Endodermal cell (in vitro differentiated cells): ENCODE measurements at places on chromosomes 12 and 14. TPM values are rescaled to one million over a fixed set of nuclear protein-coding genes. Genes with fewer than 3 reads are reported as not detected.

- H3K27ac ChIP-seq: no peak overlapping the region
- no peaks in the 10 kb centered on the region for H3K27me3 ChIP-seq
- no peaks in the 10 kb centered on the region for H3K4me1 ChIP-seq
- no peak for DNase-seq
Measured at GRCh38 chr14:74669256-74669655, 43.6 kb downstream of the AREL1 start.

GRCh38 chr14:99381688-99382060 is 99.0 kb downstream of the SETD3 start:
- H3K27me3 ChIP-seq: no peaks in the 10 kb centered on the region
- H3K4me3 ChIP-seq: no peak overlapping the region
- H3K4me1 ChIP-seq: no peaks in the 10 kb centered on the region
- no peaks in the 10 kb centered on the region for H3K36me3 ChIP-seq

DNA sequence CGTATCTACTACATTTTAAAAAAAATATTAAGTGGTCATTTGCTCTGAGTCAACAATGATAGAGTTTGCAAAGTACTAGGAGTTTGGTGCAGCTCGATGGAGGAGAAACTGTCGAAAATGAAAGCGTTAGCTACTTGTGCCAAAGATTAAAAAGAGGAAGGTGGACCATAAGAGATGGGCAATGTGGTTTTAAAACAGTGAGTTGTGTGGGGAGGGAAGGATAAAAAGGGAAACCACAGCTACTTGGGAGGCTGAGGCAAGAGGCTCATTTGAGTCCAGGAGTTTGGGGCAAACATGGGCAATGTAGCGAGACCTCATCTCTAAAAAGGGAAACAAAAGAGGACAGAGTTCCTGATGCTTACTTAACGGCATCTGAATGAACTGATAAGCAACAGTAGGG is 18.2 kb upstream of the STRAP start:
- no peak for DNase-seq
- no peaks in the 10 kb centered on the region for H3K27me3 ChIP-seq
- H3K27ac ChIP-seq: no peak overlapping the region
- no peaks in the 10 kb centered on the region for H3K4me1 ChIP-seq
- H3K36me3 ChIP-seq: no peaks in the 10 kb centered on the region

DNA sequence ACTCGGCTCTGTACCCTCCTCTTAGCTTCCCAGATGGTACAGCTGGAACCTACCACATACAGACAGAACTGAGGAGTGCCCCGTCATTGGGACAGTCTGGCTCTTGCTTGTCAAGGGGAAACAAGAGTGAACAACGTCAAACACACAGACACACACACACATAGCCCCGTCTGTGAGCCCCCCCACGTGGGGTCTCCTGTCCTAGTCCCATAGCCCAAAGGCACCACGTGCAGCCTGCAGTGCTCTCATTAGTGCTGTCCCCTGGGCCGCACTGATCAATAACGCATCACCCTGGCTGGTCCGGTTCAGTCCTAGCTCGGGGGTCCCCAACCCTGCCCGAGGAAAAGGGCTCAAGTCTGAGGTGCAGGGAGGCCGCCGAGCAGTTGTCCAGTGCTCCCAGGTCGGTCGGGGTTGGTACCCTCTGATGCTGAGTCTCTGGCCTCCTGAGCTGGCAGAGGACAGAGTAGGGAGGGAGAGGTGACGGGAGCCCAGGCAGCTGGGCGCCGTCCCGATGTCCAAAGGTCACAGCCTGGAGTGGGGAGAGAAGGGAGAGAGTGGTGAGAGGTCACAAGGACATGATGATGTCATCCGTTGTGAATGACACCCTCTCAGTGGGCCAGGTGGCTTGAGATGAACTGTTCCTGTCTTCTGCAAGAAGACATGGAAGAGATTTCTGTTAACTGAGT is 105.4 kb upstream of the NOS1 start:
- no peaks in the 10 kb centered on the region for H3K36me3 ChIP-seq
- DNase-seq: no peak
- no peaks in the 10 kb centered on the region for H3K27me3 ChIP-seq
- H3K27ac ChIP-seq: no peak overlapping the region
- no peak overlapping the region for H3K4me3 ChIP-seq

TMEM119 gene
- total RNA-seq: 0.11 TPM in 1 of 3 replicates, not detected in the others

DNA sequence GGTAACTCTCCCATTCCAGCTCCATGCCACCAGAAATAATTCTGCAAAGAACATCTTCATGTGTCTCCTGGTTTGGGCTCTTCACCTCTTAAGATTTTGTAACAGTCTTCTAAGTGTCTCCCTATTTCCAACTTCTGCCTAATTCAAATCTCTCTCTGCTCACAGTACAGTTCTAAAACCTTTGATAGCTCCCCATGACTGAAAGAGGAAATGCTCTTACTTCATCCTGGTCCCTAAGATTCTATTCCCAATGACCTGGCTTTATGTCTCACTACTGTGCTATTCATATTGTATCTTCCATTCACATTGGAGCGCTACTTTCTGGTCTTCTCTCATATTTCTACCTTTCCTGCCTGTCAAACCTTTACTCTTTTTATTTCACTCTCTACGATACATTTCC is 1.6 kb downstream of the AMN1 start:
- no peaks in the 10 kb centered on the region for H3K36me3 ChIP-seq
- no peaks in the 10 kb centered on the region for H3K4me1 ChIP-seq
- no peak overlapping the region for H3K4me3 ChIP-seq
- H3K27me3 ChIP-seq: no peaks in the 10 kb centered on the region
- H3K27ac ChIP-seq: no peak overlapping the region

GRCh38 chr12:77795699-77796098 is 35.0 kb upstream of the NAV3 start:
- H3K4me1 ChIP-seq: no peaks in the 10 kb centered on the region
- DNase-seq: no peak
- H3K27me3 ChIP-seq: no peaks in the 10 kb centered on the region
- no peaks in the 10 kb centered on the region for H3K36me3 ChIP-seq

CIT gene
- total RNA-seq: 51.3 and 57.3 TPM in 2 replicates

DNA sequence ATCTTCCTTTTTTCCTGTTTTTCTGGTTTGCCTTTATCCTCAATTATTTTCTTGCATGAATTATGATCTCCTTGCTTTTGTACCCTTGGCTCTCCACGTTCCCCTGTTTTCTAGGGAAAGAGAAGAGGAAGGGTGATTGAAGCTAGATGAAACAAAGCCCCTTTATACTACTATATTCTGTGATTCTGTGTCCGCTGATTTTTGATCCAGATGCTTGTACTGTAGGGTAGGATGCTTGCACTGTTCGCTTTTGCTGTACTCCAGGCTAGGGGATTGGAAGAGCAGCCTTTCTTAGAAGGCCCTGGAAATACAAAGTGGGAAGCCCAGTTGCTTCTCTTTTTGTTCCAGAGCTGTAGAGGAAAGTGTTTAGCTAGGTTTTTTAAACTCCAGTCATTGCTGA is 35.1 kb upstream of the KLHDC2 start:
- no peak overlapping the region for H3K4me3 ChIP-seq
- no peaks in the 10 kb centered on the region for H3K36me3 ChIP-seq
- no peak for DNase-seq

DNA sequence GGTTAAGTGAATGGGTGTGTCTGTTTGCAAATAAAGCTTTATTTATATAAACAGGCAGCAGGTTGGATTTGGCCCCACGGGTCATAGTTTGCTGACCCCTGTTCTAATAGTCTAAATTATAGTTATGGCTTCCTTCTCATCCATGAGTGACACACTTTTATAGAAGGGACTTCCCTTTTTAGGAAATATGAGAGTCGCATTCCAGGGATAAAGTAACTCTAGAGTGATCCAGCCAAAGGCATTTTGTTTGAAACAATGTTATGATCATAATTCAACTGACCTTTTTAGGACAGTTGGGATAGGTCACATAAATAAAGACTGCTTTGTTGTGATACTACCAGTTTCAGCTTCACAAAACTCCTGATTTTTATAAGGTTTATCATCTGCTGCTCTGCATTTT is 87.9 kb downstream of the ALX1 start:
- no peak overlapping the region for H3K27ac ChIP-seq
- no peaks in the 10 kb centered on the region for H3K4me1 ChIP-seq
- H3K27me3 ChIP-seq: peaks cover 40% of the 10 kb centered on the region

DNA sequence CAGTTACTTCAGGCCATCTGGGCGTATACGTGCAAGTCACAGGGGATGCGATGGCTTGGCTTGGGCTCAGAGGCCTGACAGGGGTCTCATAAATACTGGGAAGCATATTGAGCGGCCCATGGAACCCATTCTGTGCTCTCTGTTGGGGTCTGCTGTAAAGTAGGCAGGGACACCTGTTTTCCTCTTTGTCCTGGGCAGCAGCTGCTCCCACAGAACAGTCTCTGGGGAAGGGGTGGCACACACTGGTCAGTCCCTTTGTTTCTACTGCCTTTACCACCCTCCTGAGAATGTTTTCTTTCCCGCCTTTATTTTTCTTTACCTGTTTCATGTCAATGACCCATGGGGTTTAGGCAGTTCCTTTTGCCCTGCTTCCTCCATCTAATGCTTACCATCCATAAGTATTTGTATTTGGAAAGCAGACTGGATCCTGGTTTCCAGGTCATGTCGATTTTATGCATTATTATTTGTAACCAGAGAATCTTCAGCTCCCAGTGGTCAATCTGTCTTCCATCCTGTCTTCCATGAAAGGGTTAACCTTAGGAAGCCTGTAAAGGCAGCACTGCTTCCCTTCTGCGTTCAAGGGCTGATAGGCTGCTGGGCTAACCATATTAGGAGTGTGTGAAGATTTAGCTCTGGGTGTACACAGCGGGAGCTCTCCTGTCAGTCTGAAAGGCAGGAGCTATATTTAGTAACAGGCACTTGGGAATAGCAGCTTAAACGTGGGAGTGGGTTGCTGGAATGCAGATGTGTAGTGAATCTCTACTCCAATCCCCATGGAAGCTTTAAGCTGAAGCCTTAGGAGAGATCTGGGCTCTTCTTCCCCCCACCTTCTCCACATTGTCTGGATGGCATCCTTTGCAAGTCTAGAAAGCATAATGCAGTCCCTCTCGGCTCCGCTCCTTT is 124.0 kb downstream of the DYRK2 start:
- H3K4me1 ChIP-seq: peaks cover 4% of the 10 kb centered on the region
- H3K27me3 ChIP-seq: peaks cover 18% of the 10 kb centered on the region
- H3K4me3 ChIP-seq: peak overlapping the region; percentile 53
- DNase-seq: peak; percentile 96
- H3K36me3 ChIP-seq: no peaks in the 10 kb centered on the region

MBIP gene
- 33.7 and 35.5 TPM in 2 replicates for total RNA-seq

SYCP3 gene
- not detected in 3 replicates for total RNA-seq

RPS29 gene
- 1,535 to 1,626 TPM (median 1,586 TPM) in 3 replicates for total RNA-seq

- H3K27ac ChIP-seq: no peak overlapping the region
- H3K4me3 ChIP-seq: no peak overlapping the region
Measured at GRCh38 chr12:115140981-115141655, 457.1 kb upstream of the TBX3 start.

MLF2 gene
- 197 to 226 TPM (median 219 TPM) in 3 replicates for total RNA-seq

RNASE7 gene
- not detected in 3 replicates for total RNA-seq

DNA sequence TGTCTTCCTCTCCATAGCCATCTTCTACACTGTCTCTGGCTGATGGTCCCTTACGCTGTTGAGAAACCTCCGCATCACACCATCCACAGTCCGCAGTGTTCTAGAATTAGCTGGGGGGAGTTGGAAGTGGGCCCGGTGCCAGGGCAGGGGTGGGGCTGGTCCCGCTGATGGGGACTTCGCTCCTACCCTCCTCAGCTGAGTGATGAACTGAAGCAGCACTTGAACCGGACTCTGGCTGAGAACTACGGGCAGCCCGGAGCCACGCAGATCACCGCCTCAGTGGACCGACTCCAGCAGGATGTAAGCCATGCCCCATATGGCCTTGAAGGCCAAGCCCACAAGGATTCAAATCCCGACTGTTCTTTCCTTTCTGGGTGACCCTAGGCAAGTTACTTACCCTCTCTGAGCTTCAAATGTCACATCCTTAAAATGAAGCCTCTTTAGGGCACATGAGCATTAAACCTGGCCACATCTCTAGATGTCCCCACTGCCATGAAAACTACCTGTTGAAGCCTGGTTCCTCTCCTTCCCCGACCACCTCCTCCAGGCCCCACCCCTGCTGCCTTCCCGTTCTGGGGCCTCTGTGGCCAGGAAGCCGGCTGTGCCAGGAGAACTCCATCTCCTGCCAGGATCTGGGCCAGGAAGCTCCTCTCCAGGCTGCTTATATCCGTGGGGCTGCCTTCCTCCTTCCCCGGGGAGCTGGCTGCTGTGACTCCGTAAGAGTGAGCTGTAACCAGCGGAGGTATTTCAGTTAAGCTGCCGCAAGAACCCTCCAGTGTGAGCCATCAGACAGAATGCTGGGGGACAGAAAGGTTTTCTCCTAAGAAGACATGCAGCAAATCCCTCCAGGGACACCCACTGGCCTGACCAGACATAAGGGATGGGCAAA is 53.1 kb downstream of the TSPAN11 start:
- no peak overlapping the region for H3K4me3 ChIP-seq
- no peaks in the 10 kb centered on the region for H3K36me3 ChIP-seq
- no peaks in the 10 kb centered on the region for H3K27me3 ChIP-seq
- H3K4me1 ChIP-seq: no peaks in the 10 kb centered on the region

R3HDM2 gene
- total RNA-seq: 65.6 and 82.7 TPM in 2 replicates

- H3K27ac ChIP-seq: no peak overlapping the region
- no peaks in the 10 kb centered on the region for H3K36me3 ChIP-seq
- DNase-seq: peak; percentile 78
- H3K27me3 ChIP-seq: peaks cover 12% of the 10 kb centered on the region
- H3K4me1 ChIP-seq: peaks cover 5% of the 10 kb centered on the region
Measured at GRCh38 chr14:103108749-103109207, 14.3 kb downstream of the EXOC3L4 start.

- DNase-seq: no peak
- H3K4me3 ChIP-seq: no peak overlapping the region
- no peaks in the 10 kb centered on the region for H3K4me1 ChIP-seq
- no peak overlapping the region for H3K27ac ChIP-seq
- no peaks in the 10 kb centered on the region for H3K36me3 ChIP-seq
Measured at GRCh38 chr12:77728018-77728417, 102.7 kb upstream of the NAV3 start.

RND1 gene
- 9.8 and 10.7 TPM in 2 replicates for total RNA-seq

DNA sequence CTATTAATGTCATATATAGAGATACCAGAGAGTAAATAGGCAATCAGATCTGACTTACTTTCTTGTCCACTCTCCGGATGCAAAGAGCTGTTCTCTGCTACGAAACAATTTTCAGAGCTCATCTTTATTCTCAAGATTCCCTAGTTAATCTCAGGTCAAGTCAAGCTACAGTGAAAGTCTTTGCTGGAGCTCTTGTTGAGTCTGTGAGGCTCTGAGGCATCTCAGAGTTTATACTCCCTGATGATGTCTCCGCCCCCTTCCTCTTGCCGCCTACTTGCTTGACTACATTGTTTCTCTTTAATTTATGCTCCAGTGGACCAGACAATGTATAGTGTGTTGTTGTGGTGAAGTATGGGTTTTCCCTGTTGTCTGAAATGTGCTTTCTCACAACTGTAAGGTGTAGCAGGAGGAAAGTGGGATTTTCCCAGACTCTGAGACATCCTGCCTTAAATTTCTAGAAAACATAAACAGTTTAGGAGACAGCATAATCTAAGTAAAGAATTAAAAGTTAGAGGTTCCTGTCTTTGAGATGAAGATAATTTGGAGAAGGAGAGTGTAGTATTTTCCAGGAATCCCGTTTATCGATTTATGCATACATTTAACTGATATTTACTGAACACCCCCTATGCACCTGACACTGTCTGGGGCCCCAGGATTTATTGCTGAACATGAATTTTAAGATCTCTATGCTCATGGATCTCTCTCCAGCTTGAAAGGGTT is at the start of gene CD69:
Gene CD69 (minus strand): TSS at position 203 of the 720 bp plus-strand sequence. CDS start 81 bp downstream, at position 122.
- H3K27me3 ChIP-seq: no peaks in the 10 kb centered on the region
- no peak within 1 kb of the TSS for H3K4me3 ChIP-seq
- H3K27ac ChIP-seq: no peak within 1 kb of the TSS
- H3K36me3 ChIP-seq: no peaks in the 10 kb centered on the region
